ENCODE measurements at places on chromosomes 1 and 21.

GRCh38 chr1:1157914-1158710, 15.6 kb upstream of the TTLL10 start:
- no peak for DNase-seq

- no peak for DNase-seq
These were observed 22.8 kb upstream of the TIAM1 start for GRCh38 chr21:31366825-31367224.

- no peak for DNase-seq
These were observed 33.7 kb upstream of the VASH2 start for GRCh38 chr1:212916481-212917133.

GRCh38 chr1:85275701-85276214, 674 bp downstream of the BCL10 start:
- DNase-seq, result no peak

DNA sequence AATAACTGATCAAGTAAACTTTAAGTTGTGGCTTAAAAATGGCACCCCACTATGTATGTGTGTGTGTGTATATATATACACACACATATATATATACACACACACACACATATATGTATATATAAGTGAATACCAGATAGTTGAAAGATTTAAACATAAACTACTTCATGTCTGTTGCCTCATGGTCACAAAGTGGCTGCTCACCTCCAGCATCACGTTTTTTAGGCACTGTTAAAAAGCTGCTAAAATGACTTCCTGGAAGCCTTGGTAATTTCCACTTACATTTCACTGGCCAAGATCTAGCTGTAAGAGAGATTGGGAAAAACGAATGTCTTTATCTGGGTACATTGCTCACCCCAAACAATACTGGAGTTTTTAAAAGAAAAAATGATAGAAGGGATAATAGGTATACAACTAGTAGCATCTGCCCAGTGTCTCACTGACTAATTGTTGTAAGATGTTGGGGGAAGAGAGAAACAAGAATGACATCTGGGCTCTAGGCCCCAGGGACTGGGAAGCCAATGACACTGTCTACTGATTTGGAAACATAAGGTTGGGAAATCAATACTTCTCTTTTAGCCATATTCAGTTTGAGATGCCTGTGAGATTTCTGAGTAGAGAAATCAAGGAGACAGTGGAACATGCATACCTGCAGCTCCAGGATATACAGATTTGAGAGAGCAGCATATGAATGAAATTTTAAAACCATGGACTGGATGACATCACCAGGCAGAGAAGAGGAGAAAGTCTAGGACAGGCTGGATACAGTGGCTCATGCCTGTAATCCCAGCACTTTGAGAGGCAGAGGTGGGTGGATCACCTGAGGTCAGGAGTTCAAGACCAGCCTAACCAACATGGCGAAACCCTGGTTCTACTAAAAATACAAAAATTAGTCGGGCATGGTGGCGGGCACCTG, 42.8 kb downstream of the CLDN14 start:
- no peak for DNase-seq

DNA sequence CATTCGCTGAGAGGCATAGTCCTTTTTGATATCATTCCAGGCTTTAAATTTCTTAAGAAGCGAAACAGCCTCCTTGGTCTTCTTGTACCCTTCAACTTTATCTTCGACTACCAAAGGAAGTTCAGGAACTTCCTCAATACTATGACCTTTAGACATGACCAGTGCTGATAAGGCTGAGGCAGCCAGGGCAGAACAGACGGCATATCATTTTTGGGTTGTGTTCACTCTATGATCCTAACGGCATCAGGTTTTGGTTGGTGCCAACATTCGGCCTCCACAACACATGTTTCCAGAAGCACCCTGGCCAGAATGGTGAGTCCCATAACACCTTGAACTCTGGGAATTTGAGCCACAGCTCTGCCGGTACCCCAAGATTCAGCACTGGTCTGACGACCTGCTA, 31.4 kb upstream of the MYOC start:
- no peak for DNase-seq

- no peak for DNase-seq
These were observed 304.1 kb upstream of the ADGRL4 start for GRCh38 chr1:79310609-79311008.

GRCh38 chr1:212290608-212291007, 5.4 kb downstream of the PPP2R5A start:
- no peak for DNase-seq

DNA sequence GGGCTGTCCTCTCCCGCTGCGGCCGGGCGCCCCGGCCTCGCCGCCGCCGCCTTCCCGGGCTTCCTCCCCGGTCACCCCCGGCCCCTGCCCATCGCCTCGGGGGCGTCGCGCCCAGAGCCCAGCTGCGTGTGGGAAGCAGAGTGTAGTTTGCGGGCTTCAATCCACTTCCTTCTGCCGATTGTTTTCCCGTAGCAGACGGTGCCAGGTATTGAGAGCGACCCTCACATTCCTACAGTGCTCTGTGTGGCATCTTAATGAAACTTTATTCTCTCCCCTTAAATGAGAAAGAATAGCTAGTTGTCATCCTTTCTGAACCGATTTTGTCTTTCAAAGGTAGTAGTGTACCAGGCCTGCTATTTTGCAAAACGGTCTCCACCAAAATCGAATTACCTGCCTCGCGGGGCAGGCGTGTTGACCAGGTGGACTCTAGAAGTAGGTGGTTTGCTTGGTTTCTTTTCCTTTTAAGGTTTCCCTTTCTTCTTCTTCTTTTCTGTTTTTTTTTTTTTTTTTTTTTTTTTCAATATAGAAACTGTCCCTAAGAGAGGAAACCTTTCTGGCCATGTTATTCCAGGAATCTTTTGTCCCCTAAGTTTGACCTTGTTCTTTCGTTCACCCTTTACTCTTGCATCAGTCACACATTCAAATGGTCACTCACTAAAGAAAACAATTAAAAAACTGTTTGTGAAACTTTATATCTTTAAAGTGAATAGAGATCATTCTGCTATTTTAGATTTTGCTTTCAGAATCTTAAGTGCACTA, 881 bp downstream of the USP25 start:
- DNase-seq, result no peak

DNA sequence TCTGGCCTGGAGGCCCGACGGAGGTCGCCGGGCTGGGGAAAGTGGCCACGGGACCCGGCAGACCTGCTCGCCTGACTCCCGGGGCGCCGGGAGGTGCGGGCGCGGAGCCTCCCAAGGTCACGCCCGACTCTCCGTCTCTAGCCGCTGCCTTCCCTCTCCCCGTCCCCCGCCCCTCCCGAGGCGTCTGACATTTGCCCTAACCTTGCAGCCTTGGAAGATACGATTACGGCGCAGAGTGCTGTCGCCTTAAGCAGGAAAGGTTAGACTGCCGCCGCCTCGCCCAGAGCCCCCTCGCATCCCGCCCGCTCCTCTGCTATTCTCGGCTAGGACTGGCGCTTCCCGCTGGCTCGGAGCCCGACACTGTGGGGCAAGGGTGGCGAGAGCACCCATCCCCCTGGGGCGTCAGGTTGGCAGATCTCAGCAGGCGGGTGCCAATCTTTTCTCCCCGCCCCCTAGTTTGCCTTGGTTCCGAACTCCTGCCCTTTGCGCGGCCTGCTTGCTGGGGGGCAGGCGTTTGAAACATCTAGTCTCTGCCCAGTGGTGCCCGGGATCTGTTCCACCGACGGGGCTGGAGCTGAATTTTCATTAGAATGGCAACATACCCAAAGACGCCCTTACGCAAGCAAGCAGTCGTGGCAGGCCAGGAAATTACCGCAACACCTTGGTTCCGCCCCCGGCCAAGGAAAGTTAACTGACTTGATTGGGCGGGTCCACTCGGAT, 835 bp downstream of the PGM1 start:
- peak; percentile 70 for DNase-seq

DNA sequence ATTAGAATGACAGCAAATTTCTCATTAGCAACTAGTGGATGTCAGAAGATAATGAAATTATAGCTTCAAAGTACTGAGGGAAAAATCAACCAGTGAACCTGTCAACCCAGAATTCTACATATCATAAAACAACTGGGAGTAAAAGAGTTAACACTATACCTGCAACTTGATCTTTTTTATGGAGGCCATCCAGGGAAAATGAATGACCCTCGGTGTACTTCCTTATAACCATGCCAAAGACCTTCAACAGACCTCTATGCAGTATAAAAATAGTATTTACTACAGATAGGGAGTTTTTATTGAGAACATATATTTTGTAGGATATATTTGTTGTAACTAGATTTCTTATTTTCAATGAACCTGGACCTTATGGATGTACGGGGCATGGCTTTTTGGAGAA, 392.5 kb upstream of the ZRANB2 start:
- DNase-seq, result no peak

DNA sequence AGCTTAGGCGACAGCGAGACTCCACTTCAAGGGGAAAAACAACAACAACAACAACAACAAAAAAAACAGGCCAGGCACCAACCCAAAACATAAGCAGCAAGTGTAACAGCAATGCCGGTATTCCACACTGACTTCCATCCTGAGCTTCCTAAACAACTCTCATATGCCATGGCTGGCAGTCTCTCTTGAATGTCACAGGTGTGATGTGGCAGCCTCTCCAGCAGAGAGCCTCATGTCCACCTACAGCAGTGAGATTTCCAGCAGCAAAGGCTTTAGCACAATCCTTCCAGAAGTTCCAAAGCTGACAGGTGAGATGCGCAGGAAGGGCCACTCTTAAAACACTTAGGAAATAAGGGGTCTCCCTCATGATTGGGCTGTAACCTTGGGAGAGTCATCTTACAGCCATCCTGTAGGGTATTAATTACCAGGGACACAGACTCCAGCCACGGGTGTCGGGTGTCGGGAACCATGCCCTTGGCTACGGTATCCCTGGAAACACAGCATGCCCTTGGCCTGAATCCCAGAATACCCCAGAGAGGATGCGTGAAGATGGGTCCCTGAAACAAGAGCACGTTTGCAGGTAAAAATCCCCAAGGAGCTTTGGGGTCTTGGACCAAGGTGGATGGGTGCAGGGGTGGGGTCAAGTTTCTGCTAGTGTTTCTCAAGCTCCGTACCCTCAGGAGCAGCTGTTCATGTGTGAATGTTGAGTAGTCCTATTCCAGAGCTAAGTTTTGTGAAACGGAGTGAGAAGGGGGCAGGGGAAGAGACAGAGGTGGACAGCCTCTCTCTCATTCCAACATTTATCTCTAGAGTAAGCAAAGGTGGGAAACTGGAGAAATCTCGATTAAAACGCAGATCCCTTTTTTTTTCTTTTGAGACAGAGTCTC, 31.4 kb downstream of the CLSTN1 start:
- no peak for DNase-seq

DNA sequence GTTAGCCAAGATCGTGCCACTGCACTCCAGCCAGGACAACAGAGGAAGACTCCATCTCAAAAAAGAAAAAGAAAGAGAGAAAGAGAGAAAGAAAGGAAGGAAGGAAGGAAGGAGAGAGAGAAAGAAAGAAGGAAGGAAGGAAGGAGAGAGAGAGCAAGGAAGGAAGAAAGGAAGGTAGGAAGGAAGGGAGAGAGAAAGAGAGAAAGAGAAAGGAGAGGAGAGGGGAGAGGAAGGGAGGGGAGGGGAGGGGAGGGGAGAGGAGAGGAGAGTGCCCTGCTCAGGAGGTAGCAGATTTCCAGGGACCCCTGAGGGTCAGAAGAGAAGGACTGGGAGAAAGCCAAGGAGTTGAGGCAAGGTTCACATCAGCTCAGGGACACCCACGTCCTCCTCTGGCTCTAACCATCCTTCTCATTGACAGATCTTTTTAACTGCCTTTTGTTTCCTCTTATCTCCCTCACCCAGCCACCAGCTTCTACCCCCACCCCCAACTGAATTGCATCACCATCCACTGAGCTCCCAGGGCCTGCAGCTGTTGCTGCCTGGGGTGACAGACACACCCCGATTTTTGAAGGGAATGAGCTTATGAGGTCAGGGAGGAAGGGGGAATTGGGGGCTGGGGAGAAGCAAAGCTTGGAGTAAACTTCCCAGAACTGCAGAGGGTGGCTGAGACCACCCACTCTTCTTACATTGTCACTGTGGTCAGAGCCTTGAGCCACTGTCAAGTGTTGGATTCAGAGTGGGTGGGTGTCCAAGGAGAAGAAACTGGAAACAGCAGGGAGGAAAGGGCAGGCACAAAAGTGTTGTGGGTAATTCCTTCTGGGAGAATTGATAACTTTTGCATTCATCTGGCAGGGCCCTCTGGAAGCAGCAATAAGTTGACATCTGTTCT, 91.6 kb downstream of the GLUL start:
- DNase-seq, result peak; percentile 76

DNA sequence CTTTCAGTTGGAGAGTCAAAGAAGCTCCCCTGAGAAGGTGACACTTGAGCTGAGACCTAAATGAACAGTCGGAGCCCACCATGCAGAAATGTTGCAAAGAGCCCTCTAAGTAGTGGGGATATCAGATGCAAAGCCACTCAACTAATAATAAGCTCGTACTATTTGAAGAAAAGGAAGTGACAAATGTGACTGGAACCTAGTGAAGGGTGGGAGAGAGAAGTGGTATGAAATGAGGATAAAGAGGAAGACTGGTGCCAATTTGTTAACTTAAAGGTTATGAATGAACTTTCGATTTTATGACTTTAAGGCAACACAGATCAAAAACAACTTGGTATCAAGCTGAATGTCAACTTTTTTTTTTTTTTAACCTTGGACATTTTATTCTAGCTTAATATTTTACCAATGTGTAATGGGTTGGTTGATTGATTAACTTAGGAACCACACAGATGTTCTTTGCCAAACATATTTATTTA, 14.7 kb downstream of the LYPLAL1 start:
- no peak for DNase-seq

GRCh38 chr1:215344539-215344938, 222.6 kb upstream of the KCTD3 start:
- DNase-seq, result no peak

DNA sequence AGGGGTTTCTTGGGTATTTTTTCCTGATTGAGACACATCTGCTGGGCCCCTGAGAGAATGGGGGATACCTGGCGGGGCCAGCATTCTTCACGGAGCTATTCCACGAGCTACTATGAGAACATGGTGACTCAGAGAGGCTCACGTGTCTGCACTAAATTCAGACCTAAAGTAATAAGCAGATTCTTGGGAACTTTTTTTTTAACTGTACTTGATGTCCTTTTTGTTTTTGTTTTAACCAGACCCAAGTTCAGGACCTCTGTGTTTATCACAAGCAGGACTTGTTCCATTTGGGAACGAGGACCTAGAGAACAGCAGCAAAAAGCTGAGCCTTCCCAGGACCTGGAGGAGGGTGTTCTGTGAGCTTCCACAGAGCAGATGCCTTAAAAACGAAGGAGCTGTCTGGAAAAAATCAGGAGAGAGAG, 44.0 kb downstream of the EVA1C start:
- no peak for DNase-seq

Data from T-helper 1 cell (primary cell).